ENCODE measurements at places on chromosomes 16 and 17. TPM values are rescaled to one million over a fixed set of nuclear protein-coding genes. Genes with fewer than 3 reads are reported as not detected.

DNA sequence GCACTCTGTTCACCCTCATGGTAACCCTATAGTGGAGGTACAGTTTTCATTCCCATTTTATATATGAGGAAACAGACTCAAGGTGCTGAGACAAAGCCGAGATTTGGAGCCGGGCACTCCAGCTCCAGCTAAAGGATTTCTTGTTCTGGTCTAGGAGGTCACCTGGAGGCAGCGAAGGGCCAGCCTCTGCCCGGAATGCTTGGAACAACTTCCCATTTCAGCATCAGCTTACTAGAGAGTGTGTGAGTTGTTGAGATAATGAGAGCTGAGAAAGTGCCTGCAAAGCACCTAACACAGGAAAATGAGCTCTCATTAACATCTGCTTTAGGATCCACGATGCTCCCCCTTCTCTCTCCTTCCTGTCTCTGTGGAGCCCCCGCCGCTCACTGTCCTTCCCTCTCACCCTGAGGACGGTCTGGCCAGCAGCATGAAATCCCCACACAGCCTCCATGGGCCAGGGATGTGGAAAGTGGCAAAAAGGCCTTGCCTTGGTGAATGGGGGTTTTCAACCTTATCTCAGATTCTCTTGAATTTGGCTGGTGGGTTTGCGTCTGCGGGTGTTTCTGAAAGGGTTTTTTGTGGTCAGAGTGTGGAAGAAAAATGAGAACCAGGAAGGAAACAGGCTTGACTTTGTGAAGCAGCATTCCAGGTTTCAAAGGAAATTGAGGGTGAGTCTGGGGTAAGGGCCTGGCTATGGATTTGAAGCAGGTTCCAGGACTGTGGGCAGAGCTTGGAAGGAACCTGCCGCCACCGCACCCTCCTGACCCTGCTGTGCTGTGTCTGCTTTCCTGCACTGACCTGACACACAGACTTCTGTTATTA is 178.7 kb downstream of the FOXL1 start:
- no peak for DNase-seq

DNA sequence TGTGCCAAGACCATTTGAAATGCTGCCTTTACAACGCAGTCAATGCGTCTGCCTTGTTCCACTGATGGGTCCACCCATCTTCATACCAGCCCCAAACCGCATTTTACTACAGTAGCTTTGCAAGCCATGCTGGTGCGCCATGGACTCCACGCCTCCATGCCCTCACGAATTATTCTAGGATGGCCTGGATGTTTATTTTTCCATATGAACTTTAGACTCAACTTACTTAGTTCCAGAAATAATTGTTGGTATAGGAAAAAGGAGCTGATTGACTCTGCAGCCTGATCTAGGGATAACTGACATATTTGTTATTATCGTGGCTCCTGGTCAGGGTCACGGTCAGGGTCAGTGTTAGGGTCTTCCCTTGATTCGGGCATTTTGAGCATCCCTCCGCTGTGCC is 70.0 kb upstream of the ZNF469 start:
- DNase-seq, result no peak

The ZNF768 gene
- 46.1 TPM for total RNA-seq

DNA sequence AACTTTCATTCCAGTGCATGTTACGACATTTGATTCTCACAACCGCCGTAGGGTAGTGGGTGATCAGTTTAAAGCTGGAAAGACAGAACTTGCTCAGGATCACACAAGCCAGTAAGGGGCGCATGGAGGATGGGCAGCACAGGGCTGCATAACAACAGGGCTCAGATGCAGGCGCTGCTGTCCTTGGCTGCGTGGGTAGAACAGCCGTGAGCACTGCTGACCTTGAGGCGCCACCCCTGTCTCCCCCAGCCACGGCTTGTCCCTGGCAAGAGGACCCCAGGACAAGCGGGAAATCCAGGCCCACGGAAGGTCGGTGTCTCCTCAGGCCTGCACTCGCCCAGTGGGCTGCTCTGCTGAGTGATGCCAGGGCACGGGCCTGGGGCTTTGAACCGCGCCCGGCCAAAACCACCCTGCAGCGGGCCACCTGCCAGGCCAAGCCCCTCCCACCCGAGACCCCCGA is 84.7 kb downstream of the LMF1 start:
- no peak for DNase-seq

DNA sequence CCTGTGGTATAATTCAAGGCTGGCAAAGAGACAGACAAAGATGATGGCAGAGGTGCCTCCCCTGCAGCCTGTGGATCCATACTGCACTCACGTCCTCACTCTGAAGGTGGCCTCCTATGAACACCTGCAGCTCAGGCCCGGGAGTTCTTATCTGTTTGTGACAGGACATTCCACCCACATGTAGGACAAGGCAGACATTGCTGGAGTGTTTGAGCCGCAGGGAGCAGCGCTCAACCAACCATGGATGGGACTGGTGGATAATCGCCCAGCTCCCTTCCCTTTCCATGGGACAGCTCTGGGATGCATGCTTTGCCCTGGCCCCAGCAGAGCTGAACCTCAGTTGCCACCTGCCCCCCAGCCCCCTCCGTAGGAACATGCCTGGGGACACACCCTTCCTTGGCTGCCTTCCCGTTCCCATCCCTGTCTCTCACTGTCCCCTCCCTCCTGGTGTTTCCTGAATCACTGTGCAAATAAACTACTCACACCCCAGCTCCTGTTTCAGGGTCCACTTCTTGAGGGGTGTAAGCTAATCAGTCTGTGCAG is 22.2 kb downstream of the ITPRIPL2 start:
- peak; percentile 70 for DNase-seq

GRCh38 chr16:10123141-10123540 is 59.1 kb downstream of the GRIN2A start:
- DNase-seq, result no peak

DNA sequence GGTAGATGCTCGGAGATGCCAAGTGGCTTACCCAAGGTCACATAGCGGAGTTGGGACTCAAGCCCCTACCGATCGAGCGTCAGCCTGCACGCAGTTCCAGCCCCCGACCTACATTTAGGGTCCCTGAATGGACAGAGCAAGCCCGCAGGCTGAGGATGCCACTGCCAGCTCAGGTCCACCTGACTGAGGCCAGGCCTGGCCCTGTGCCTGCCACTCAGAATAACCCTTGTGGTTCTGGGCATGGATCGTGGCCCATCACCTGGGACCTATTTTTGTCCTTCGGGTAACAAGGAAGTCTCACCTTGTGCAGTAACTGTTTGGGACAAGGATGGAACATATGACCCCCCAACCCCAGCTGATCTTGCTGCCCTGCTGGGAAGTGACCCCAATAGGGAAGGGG is 17.1 kb downstream of the CDH16 start:
- no peak for DNase-seq

- DNase-seq, result peak; percentile 92
Measured at GRCh38 chr17:41962768-41963434, 3.7 kb upstream of the CNP start.

DNA sequence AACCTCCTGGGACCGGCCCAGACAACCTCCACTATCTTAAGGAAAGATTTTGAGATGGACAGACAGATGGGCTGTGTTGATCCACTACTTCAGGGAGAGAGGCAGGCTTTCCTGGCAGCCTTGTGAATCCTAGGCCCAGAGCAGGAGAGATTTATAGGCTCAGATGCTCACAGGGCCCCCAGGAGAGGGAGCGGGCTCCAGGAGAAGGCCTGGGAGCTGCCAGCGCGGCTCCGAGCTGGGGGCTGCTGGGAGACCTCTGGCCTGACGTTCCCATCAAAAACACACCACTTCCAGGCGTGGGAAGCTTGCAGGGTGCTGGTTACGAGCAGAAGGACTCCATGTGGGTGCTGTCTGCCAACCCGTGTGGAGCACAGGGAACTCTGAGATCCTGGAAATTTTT is 53.2 kb downstream of the MYH11 start:
- no peak for DNase-seq

The SENP3 gene
- 43.2 TPM for total RNA-seq

The IRX5 gene
- not detected for total RNA-seq

The MXRA7 gene
- total RNA-seq, result 86.9 TPM

DNA sequence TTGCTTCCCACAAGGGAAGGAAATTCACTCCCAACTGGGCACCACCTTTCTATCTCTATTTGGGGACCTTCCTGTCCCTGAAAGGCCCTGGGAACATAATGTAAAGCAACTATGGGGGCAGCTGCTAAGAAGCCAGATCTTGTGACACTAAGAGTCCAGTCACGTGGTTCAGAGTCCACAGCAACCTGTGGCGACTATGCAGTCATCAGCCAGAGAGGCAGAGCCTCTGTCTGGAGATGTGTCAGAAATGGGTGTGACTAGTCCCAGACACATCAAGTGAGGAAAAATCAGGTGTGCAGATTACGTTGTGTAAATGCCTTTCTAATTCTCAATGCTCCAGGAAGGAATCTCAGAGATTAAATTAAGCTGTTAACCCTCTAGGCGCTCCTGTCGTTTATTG is 26.6 kb upstream of the SKAP1 start:
- DNase-seq, result no peak

DNA sequence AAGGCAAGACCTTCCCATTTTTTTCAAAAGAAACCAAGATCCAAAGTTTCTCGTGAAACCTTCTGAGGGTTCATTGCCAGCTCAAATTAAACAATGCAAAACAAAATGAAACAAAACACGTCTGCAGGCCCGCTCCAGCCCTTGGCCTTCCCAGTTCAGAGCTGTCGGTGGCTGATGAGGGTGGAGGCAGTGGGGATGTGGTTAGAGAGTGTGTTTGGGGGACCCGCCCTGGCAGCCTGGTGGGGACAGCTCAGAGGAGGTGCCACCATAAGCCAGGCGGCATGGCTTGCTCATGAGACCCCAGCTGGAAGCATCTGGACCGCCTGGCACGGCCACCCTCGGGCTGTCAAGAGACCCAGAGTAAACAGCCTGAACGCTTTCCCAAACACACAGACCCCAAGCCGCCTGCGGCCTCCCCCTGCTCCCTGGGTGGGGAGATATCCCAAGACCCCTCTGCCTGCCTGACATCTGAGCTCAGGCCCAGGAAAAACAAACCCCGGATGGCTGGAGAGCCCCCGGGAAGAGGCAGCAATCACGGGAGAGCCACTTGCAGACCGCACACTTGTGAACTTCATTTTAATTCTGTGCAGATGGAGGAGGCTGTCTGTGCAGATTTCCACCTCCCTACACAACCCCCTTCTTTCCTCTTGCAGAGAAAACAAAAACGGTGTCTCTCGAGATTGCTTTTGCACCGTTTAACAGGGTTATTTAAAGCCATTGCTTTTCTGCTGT is 35.4 kb upstream of the LITAF start:
- no peak for DNase-seq

GRCh38 chr16:80274576-80275191 is 266.1 kb upstream of the DYNLRB2 start:
- no peak for DNase-seq

DNA sequence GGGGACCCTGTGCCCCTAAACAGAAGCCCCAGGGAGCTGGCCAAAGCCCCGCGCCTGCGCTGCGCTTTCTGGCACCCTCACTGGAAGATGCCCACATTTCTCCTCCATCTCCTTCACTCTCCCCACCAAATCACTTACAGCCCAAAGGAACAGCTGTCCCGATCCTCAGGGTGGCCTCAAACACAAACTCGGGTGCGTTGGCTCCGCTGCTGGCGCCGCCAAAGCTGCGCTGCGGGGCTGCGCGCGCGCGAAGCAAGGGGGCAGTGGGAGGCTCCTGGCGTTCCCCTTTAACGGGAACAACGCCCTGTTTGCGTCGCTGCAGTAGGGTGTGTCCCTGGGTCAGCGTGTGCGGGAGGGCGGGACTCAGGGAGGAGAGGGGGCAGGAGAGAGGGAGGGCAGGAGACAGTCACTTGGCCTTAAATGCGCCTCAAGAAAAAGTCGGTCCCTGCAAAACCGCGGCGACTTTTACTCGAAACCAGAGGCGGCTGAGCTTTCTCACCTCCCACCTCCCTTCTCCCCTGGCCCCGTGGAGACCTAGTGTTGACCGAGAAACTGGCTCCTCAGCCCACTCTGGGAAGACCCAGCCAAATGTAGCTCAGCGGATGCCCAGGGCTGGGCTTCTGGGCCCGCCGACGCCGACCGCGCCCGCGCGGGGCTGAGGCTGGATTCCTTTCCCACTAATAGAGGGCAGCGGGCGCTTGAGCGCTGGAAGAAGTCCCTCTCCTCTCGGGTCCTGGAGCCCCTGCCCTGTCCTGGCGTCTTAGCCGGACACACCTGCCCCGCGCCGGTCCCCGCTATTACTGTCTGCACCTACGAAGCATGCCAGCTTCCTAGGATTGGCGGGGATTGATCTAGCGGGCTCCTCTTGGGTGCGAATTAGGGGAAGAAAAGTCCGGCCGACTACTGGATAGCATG is 2.6 kb downstream of the PMP22 start:
- DNase-seq, result peak; percentile 94

DNA sequence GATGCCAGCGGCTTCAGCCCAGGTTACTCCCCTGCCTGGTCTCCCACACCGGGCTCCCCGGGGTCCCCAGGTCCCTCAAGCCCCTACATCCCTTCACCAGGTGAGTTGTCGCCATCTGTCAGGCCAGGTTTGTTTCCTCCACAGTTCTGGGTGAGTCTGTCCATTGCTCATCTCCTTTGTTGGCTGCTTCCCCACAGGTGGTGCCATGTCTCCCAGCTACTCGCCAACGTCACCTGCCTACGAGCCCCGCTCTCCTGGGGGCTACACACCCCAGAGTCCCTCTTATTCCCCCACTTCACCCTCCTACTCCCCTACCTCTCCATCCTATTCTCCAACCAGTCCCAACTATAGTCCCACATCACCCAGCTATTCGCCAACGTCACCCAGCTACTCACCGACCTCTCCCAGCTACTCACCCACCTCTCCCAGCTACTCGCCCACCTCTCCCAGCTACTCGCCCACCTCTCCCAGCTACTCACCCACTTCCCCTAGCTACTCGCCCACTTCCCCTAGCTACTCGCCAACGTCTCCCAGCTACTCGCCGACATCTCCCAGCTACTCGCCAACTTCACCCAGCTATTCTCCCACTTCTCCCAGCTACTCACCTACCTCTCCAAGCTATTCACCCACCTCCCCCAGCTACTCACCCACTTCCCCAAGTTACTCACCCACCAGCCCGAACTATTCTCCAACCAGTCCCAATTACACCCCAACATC is 28.8 kb downstream of the POLR2A start:
- no peak for DNase-seq

DNA sequence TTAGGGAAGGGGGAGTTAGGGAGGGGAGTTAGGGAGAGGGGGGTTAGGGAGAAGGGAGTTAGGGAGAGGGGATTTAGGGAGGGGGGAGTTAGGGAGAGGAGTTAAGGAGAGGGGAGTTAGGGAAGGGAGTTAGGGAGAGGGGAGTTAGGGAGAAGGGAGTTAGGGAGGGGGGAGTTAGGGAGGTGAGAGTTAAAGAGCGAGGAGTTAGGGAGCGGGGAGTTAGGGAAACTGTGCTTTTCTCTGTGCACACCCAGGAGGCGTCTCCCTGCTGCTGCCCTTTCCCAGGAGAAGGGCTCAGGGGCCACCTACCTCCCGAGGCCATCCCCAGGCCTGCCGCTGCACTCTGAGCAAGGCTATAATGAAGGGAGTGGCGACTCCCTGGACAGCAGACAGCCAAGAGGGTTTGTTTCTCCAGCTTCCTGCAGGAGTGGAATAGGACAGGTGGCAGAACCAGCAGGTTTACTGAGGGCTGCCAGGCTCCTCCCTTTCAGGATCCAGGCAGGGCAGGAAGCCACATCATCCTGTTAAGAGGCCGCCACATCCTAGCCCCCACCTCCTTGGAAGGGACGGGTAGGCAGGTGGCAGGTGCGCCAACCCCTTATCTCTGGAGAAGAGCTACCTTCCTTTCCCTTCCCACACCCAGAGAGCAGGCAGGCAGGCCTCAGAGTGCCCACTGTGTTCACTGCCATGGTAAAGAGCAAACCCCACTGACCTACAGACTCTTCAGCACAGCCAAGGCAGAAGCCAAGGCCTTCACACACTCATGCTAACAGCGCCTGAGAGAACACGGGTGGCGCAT is 4.3 kb downstream of the CANT1 start:
- peak; percentile 74 for DNase-seq

- no peak for DNase-seq
Measured at GRCh38 chr16:65510850-65511249, 389.0 kb upstream of the CDH11 start.
